Activated T-cell treated with anti-CD3 and anti-CD28 coated beads, Interleukin-2, amount 50 U/mL, for 72 hours (primary cell): ENCODE measurements at places on chromosomes 5 and 9.

DNA sequence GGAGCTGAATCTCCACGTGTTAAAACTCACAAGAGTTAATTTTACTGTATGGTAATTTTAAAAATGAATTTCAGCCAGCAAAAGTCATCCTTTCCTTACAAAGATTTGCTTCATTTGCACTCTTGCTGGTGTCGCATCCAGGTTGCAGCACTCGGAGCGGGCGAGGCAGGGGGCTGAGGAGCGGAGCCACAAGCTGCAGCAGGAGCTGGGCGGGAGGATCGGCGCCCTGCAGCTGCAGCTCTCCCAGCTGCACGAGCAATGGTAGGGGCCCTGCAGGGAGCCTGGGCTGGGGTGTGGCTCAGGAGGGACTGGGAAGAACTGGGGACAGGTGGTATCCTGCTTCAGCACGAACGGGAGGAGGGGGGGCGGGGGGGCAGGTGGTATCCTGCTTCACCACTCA is 27.1 kb downstream of the HNRNPH1 start:
- no peak for DNase-seq

GRCh38 chr9:114278356-114278755 is 44.5 kb upstream of the ORM1 start:
- DNase-seq, result no peak

DNA sequence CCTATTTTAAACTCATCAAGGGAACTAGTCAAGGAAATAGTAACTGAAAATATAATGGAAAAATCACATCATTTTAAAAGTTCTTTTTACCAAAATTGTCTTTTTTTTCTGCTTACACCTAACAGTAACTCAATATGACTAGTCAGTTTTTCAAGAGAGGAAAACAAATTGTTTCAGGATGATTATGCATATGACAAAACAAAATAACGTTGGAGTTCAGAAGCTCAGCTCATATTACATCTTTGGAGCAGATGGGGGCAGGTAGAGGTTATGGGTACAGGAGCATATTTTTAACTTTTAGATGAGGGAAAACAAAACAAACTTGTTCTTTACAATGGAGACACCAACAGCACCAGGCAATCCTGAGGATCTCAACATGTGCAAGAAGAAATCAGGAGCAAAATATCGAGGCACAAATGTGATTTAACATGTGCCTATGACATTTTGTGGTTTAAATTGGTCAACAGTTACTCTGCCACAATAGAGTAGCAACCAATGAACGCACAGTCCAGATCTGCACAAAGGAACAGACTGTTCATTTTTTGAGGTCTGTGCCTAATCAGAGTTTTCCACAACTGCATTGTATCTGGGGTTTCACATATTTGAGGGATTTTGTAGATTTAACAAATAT is 659.0 kb downstream of the ANXA1 start:
- no peak for DNase-seq

DNA sequence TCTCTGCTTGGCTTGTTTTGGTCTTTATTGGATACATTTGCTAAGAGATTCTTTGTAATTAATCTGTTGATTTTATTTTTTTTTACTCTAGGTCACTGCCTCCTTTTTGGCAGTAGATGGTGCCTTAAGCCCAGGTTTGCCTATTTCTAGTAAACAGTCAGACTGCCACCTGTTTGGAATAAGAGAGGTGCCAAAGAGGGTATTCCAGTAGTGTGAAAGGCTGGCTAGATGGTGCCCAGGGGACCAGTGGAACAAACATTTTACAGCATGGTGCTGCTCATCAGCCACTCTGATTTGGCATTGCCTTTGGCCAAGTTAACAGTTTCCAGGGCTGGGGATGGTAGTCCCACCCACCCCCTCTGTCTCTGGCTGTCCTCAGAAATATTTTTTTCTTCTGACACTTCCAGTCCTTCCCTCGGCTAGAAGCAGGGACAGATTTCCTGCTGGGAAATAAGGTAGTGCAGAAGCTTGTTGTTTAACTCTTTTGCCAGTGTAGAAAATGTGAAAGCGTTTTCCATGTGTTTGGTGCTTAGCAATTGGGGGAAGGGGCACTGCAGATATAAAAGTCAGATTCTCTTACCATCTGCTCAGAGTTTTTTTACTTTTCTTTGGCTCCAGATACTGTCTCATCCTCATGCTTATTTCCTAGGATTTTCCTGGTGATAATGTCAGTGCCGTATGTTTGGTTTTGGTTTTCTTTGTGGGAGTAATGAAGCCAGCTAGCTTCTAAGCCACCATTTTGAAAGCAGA is 36.6 kb upstream of the FBXL7 start:
- no peak for DNase-seq

GRCh38 chr9:105877721-105878120 is 183.4 kb downstream of the TMEM38B start:
- DNase-seq, result no peak

GRCh38 chr5:139415221-139415861 is 11.5 kb upstream of the SPATA24 start:
- DNase-seq, result peak; percentile 51

- DNase-seq, result no peak
These were observed 126.7 kb downstream of the FOXD1 start for GRCh38 chr5:73321757-73322436.

GRCh38 chr9:27436234-27436633 is 87.9 kb upstream of the IFNK start:
- DNase-seq, result no peak

- no peak for DNase-seq
These were observed 501.2 kb downstream of the ZNF608 start for GRCh38 chr5:124245276-124245675.

GRCh38 chr5:176833286-176833685 is 22.9 kb downstream of the UNC5A start:
- no peak for DNase-seq

DNA sequence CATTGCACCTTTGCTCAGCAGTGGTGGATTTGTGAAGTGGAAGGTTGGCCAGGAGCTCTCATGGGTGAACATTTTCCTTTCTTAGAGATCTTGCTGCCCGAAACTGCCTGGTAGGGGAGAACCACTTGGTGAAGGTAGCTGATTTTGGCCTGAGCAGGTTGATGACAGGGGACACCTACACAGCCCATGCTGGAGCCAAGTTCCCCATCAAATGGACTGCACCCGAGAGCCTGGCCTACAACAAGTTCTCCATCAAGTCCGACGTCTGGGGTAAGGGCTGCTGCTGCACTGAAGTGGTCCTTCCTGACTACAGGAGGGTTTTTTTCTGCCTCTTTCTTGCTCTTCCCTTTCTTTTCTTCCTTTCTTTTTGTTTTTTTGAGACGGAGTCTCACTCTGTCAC is 21.8 kb downstream of the QRFP start:
- no peak for DNase-seq

DNA sequence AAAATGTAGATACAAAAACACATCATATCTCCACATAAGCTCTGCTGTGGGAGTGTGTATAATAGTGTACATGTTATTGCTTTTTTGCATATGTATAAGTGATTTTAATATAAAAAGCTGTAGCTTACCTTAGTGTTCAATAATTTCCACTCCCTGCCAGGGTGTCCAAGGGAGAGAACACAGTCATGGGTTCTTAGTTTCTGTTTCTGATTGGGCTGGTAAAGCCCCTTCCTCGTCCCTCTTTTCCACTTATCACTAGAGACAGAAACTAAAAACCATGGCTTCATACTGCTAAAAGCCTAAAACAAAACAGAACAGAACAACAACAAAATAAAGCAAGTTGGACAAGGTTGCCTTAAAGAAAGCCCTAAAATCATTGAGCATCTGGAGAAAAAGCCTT is 74.4 kb upstream of the S1PR3 start:
- no peak for DNase-seq

- DNase-seq, result no peak
These were observed 61.4 kb upstream of the ADRA1B start for GRCh38 chr5:159854916-159855315.

- DNase-seq, result no peak
These were observed 132.1 kb upstream of the RUSC2 start for GRCh38 chr9:35357826-35358225.

- no peak for DNase-seq
These were observed 74.0 kb downstream of the DIRAS2 start for GRCh38 chr9:90568667-90569066.

DNA sequence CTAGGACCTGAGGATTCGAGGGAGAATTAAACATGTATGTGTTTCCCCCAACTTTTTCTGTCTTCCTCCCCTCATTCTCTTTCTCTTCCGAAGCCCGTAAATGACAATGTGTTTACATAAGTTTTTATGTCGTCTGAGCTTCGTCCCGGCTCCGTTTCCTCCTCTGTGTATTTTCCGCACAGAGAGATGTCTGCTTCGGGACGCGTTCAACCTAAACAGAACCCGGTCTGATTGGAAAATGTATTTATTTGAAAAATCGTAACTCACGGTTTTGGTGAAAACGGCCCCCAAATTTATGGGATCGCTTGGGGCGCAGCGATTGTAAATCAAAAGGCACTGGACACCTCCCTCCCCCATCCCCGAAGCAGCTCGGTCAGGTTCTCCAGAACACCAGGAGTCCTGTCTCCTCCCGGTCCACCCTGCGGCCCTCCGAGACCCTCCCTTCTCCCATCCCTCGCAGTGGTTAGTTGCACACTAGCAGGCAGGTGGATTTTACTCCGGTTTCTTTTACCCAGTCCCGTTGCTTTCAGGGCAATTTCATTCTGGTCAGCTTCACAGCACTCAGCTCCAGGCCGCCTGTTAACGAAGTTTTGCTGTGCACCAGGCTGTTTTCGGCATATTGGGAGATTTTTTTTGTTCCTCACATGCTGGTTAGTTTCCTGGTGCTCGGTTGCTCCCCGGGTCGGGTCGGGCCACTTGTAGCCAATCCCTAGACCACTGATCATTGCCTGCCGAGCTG is 5.8 kb upstream of the HAND1 start:
- no peak for DNase-seq

DNA sequence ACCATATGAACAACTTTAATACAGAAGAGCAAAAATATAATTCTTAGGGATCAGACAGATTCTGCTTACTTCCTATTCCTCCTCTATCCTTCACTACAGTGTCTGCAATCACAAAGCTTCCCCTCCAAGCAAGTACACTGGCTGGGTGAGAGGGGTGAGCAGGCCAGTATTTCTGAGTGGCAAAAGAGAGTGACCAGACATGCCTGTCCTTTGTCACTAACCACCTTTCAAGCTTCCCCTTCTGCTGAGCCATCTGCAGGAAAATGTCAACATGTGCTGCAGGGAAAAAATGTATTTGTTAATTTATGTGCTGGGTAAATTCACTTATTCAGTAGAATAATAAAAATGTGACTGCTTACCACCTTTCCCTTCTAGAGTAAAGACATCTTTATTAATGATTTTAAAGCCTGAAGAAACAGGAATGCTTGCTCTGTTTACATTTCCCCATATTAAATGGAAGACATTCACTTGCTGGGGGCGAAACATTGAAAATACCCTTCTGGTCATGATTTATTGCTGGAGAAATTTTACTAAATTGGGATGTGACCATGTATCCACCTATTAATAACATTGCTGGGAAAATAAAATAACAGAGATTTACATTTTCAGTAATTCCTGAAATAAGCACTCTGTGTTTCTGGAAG is 84.9 kb downstream of the SPOCK1 start:
- no peak for DNase-seq

- DNase-seq, result no peak
These were observed 92.2 kb downstream of the KLF4 start for GRCh38 chr9:107397076-107398044.

DNA sequence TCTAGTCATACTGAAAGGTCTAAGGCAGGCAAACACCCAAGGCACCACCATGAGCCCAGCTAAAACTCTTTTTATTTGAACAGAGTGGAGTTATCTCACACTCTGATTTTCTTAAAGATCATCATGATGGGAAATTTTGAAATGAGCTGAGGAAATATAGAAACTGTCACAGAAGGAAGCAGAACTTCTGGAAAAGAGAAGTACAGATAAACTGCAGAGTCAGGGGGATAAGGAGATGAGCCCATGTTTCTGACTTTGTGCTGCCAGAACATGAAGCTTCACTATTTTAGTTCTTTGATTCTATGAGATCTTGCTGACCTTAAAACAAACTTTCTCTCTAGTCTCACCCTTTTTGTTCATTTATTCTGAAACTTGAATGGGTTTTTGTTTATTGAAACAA is 406.5 kb upstream of the EDIL3 start:
- no peak for DNase-seq

DNA sequence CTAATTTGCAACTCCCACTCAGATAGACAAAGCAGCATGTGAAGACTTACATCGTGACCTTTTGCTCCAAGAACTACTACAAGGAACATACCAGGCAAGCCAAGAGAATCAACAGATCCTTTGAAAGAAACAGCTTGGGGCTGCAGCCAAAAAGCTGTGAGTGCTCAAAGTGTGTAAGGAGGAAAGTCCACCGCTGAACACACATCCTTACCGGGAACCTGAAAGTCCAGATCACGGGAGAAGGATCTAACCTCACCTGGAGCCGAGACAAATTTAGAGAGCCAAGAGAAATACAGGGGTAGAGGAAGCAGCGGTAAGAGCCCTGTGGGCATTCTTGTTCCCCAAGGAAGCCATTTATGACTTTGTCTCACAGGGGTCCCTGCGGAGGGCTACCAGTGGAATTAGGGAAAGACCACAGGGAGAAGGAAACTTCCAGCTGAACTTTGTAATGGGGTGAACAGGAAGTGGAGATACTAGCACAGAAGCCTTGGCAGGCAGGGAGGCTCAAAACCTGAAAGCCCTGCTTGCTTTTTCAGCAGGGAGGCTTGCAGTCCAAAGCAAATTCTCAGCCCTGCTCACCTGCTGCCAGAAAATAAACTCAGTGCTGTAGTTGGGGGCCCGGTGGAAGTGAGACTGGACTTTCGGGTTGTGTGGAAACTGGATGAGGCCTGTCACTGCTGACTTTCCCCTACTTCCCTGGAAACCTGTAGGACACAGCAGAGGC is 350.2 kb downstream of the DTWD2 start:
- DNase-seq, result no peak

- no peak for DNase-seq
These were observed 1.1 kb downstream of the WDR5 start for GRCh38 chr9:134136996-134137299.

GRCh38 chr9:113678119-113678858 is 197.8 kb upstream of the ZNF618 start:
- DNase-seq, result no peak

DNA sequence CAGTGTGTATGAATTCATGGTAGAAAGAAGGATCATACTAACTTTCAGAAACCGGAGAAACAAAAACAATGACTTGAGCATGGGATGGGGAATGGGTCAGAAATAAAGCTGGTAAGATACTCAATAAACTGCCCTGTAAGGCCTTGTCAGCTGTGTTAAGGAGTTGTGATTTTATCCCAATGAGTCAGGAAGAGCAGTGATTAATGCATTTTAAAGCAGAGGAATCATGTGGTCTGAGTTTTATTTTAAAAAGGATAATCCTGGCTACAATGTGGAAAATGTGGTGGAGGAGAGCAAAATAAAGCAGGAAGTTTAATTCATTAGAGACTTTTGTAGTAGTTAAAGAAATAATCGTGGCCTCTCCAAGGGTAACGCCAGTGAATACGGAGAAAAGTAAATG is 28.7 kb downstream of the DHX29 start:
- no peak for DNase-seq
